ENCODE measurements at places on chromosomes 13 and 19. TPM values are rescaled to one million over a fixed set of nuclear protein-coding genes. Genes with fewer than 3 reads are reported as not detected.

JAK3 gene
- 25.1 TPM for total RNA-seq

DACT3 gene
- 0.56 TPM for total RNA-seq

GRCh38 chr13:20291675-20292074, 59.6 kb upstream of the GJB6 start:
- no peak for DNase-seq

DNA sequence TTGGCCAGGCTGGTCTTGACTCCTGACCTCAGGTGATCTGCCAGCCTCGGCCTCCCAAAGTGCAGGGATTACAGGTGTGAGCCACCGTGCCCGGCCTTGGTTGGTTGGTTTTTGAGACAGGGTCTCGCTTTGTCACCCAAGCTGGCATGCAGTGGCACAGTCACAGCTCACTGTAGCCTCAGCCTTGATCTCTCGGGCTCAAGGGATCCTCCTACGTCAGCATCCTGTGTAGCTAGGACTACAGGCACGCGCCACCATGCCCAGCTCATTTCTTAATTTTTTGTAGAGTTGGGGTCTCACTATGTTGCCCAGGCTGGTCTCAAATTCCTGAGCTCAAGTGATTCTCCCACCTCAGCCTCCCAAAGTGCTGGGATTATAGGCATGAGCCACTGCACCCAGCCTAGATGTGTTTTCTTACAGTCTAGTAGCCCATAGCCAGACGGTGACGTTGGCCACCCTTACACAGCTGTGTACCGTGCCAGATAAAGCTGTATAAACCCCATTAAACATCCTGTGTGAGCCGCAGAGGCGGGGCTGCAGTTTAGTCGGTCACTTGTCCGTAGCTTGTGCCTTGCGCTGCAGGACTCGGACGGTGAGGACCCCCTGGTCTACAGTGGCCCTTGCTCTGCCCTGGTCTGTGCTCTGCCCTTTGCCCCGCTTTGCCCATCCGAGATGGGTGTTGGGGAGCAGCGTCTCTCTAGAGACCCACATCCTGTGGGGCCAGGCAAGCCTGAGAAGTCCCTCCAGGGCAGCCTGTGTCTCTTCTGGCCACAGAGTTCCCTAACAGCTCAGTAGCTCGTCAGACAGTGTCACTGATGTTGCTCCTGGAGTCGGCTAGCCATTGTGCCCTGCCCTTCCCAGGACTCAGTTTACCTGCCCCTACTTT, 9.8 kb downstream of the IRF3 start:
- no peak for DNase-seq

- peak; percentile 58 for DNase-seq
Measured at GRCh38 chr19:56252699-56253422, 19.7 kb upstream of the EDDM13 start.

DNA sequence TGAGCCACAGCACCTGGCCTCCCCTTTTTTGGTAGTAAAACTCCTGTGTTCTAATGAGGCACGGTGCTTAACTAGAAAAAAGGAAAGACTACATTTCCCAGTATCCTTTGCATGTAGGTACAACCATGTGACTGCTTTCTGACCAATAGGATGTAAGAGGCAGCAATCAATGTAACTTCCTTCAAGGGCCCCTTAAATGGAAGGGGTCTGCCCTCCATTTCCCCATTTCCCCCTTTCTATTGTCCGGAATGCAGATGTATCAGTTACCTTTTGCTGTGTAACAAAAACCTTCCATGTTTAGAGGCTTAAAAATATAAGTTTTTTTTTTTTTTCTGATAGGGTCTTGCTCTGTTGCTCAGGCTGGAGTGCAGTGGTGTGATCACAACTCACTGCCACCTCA, 2.2 kb downstream of the GPR32 start:
- DNase-seq, result no peak

- no peak for DNase-seq
Measured at GRCh38 chr19:49890349-49891311, 6.1 kb downstream of the IL4I1 start.

- DNase-seq, result no peak
Measured at GRCh38 chr19:30692181-30692811, 320.1 kb downstream of the ZNF536 start.

DNA sequence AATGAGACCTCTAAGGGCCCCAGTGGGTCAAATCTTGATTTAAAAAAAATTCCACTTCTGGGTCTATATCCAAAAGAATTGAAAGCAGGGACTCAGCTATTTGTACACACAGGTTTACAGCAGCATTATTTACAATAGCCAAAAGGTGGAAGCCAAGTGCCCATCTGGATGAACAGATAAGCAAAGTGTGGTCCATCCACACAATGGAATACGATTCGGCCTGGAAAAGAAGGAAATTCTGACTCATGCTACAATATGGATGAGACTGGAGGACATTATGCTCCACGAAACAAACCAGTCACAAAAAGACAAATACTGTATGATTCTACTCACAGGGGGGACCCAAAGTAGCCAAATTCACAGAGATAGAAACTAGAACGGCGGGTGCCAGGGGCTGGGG, 76.7 kb downstream of the CACNA1A start:
- no peak for DNase-seq

DNA sequence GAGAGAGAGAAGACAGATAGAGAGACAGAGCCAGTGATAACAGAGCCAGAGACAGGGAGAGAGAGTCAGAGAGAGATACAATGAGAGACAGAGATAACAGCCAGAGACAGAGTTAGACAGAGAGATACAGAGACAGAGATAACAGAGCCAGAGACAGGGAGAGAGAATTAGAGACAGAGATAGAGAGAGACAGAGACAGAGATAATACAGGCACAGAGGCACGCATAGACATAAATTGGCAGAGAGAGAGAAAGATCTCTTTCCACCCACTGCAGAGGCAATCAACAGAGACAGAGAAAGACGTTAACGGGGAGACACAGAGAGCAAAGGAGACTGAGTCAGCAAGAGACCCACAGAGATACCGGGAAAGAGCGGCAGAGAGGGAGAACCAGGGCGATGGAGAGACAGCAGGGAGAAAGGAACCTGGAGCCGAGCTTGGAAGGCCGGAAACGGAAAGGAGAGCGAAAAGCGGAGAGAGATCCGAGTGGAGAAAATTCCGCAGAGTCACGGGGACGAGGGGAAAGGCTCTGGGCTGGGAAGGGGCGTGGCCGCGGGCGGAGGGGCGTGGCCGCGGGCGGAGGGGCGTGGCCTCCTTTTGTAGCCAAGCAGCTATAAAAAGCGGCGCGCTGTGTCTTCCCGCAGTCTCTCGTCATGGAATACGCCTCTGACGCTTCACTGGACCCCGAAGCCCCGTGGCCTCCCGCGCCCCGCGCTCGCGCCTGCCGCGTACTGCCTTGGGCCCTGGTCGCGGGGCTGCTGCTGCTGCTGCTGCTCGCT, at the start of gene TNFSF9:
TNFSF9 (plus strand) TSS at position 641 of the 777 bp plus-strand sequence; CDS start at position 652, 11 bp downstream.
- DNase-seq, result peak; percentile 93

GRCh38 chr19:14758816-14759215, 19.5 kb downstream of the ADGRE2 start:
- no peak for DNase-seq

- no peak for DNase-seq
Measured at GRCh38 chr19:48484931-48485612, 15.9 kb downstream of the CYTH2 start.

GRCh38 chr13:50189450-50189849, 174.2 kb downstream of the KCNRG start:
- no peak for DNase-seq

- DNase-seq, result no peak
Measured at GRCh38 chr19:7874897-7875273, 695 bp upstream of the PRR36 start.

Measured in omental fat pad (tissue), 4 donors.